ENCODE measurements at places on chromosomes 2 and 18.

GRCh38 chr18:45503990-45504389, 111.3 kb upstream of the SLC14A2 start:
- DNase-seq, result no peak

DNA sequence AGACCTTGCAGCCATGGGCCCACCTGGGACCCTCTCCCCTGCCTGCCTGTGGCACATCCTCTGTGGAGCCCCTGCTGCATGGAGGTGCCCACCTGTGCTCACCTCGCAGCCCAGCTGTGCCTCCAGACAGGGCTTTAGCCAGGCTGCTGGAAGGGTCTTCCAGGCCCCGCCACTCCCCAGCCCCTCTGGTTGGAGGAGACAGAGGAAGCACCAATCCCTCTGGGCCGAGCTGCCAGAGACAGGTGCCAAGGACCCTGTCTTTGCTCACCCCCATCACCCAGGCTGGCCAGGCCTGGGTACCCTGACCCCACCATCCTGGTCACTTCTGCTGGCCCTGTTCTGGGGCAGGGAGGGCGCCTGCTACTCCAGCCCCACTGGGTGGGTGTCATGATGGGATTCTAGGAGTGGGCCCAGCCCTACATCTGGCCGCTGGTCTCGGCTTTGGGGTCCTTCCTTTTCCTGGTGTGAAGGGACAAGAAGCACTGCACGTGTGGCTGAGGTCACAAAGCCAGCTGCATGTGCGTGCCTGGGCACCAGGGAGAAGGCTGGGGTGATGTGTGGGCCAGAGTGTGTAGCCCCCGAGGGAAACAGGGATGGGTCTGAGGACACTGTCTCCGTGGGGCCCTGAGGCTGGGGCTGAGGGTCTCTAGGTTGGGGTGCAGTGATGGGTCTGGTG, 9.3 kb upstream of the NEU4 start:
- DNase-seq, result no peak

GRCh38 chr2:237639836-237640220, 12.4 kb downstream of the LRRFIP1 start:
- no peak for DNase-seq

DNA sequence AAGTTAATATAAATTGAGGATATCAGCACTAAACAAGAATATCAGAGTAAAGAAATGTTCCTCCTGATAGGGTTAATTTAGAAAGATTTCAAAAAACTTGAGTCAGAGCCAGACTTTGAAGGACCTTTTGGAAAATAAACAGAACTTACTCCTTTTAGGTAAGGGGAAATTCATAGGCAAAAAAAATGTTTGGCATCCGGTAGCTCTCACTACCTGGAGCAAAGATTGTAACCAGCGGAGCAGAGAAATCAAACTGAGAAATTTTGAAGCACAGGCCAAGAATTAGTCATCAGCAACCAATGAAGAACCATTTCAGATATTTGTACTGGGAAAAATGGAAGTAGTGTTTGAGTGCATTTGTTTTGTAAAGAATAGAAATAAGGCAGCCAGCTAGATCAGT, 113.0 kb downstream of the ICA1L start:
- DNase-seq, result no peak

DNA sequence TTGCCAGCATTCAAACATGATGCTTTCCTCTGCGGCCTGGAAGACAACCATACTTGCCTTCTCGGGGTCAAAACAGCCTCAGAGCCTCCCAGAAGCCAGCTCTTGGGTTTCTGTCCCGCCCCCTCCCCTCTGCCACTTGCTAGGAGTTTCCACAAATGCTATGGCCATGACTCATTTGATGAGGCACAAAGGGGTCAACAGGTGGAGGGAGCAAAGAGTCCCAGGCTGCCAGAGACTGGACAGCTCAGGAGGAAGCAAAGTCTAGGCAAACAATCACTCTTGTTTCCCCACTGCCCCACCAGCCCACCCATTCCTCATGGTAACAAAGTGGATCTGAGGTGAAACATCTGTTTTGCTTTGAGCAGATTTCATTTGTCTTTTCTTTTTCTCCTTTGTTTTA, 551.1 kb downstream of the TNS1 start:
- no peak for DNase-seq

GRCh38 chr2:203446071-203446481, 89.0 kb downstream of the RAPH1 start:
- no peak for DNase-seq

DNA sequence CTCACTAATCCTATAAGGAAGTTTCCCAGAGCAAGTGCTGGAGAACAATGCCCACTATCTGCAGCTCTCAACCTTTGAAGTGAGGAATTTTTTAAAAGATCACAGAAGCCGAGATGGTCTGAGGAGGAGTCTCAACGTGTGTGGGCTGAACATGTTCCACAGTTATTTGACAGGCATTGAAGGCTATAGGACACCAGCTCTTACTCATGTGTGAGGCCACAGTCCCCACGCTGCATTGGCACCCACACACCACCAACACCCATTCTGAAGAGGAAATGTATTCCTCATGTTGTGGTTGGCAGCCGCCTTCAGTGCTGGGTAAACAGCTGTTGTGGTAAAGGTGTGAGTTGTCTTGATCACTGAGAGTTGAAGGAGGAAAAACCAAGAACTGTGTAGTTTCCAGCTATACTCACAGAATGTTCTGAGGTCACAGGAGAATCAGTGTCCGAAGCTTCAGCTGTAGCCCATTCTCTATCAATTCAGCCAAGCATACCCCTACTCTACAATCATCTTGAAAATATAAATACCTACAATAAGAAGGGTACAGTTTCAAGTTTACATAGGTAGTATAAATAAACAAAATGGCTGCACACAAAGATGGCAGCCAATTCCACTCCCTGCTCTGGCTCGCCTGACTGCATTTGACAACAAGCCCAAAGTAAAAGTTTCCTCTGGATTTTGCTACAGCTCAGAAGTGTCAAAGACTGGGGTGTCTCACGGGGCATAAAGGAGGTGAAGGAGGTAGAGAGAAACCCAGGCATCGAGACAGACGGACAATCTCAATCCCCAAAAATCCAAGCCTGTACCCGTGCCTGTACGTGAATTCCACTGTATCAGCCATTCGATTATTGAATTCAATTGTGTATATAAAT, 12.1 kb downstream of the CD226 start:
- DNase-seq, result peak; percentile 73

GRCh38 chr2:23041443-23041842, 343.5 kb upstream of the KLHL29 start:
- DNase-seq, result no peak

GRCh38 chr18:47644896-47645295, 285.6 kb downstream of the SMAD2 start:
- no peak for DNase-seq

DNA sequence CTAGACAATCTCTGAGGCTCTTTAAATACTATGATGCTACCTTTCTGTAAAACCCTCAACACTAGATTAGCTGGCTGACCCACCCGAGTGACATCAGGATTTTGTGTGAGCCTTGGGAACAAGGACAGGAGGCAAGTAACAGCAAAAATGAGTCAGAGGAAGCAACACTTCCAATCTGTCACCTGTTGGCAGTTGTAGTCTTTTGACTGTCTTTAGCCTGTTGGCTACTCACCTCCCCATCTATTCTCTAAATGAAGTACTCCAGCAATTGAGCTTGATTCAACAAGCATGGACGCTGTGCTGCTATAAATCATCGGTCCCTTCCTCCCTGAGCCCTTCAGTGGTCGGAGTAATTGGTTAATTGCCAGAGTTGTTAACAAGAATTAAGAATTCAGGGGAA, 898.7 kb downstream of the BCL11A start:
- no peak for DNase-seq

GRCh38 chr2:235537186-235537585, 43.3 kb downstream of the AGAP1 start:
- no peak for DNase-seq

DNA sequence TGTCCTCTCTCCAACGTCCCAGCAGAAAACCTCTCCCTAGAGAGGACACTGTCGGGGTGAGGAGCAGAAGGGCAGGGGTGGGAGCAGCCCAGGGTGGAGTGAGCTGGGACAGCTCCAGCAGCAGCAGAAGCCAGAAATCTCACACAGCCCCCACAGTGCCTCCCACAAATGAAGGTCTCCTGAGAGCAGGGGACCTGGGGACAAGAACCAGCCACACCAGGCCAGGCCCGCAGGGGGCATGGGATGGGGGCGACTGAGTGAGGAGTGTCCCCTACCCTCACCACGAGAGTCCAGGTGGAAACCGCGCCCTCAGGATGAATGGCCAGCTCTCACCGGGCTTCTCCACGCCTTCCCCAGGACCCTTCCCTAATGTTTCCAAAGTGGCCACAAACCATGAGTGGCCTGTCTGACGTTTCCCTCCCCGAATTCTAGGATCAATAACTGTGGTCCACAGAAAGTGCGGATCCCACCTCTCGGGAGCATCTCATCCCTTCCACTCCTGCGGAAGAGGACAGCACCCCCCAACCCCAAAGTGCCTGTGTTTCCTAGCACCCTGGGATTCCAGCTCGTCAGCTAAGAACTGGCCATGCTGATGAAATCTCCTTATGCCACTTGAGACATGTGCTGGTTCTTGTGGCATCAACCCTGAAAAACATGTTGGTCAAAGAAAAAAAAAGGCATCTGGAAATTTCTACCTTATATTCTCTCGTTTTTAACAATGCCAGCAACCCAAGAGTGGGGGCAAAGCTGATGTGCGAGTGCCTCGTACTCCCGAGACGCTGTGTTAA, 121.1 kb downstream of the HDAC4 start:
- no peak for DNase-seq

DNA sequence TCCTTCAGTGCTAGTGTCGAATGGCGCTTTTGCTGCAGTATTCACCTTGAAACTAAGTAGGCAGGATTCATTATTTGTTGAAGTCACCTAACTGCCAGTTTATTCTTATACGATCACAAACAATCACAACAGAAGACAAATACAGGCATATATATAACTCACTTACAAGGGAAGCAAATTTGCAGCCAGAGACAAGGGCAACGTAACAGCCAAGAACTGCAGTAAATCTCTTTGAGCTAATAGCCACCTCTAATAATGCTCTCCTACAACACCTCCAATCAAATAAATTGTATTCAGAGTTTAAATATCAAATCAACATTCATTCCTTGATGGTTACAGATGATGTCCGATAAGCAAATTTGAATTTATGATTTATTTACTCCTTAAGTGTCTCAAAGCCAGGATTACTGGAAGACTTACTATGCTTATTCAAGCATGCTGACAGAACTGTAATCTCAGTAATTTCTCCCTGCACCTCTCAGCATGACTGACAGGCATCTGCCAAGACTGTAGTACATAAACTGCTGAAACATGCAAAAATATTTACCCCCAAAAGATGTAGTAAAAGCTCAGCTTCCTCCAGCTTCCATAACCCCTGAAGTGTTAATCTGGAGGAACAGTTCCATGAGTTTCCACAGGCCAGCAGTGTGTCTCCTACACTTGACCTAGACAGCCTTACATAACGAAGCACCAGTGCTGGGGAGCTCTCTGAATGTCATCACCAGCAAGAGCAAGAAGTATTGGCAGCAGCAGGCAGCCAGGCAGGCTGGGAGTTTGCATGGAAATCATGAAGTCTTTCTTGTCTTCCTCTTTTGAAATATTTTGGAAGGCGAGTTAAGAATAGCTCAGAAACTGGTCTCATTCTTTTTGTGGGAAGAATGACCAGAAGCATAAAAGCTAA, 20.9 kb upstream of the SCN1A start:
- DNase-seq, result no peak

DNA sequence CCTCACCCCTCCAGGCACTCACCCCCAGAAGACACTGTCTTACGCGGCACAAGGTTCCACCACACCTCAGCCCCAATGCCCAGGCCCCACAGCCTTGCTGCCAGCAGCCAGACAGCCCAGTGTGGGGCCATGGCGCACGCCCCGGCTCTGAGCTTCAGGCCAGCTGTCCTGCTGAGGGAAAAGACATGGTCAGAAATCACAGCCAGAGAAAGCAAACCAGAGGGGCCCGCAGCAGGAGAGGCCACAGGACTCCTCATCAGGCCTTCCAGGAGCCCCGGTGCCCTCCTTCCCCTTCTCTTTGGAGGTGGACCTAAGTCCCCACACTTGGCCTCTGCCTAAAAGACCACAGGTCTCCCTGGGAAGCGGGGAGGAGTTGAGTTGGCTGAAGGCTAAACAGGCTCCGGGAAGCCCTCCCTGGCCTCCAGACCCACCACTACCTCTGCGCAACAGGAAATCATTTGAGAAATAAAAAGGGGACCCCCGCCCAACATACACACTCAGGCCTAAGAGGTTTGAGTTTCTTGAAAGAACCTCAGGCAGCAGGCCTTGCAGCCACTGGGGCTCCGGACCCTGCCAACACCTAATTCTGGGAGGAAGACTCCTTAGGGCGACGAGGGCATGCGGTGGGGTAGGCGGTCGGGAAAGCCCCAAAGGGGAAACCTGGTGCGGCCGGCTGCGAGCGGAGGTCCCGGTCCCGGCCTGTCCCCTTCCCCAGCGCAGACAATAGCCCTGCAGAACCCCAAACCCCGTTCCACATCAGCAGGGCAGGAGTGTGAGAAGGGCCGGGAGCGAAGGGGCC, 1.9 kb downstream of the SEMA4C start:
- no peak for DNase-seq

DNA sequence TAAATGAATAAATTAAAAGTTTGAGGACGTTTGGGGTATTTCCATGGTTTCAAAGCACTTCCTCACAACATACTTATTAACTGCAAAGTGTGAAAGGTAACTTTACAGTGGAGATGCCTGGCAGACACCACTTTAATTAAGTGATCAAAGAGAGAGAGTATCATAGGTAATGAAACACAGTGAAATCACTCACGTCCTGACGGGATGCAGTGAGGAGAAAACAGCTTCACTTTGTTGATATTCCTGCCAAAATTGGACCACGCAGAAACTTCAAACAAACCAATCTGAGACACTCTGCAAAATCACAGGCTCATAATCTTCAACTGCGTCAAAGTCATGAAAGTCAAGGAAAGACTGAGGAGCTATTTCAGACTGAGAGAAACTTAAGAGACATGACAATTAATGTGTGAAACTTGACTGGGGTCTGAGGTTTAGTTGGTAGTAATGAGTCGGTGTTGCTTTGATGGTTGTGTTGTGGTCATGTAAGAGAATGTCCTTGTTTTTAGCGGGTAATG, 66.0 kb upstream of the ITGB6 start:
- peak; percentile 17 for DNase-seq

- no peak for DNase-seq
These were observed 161.7 kb upstream of the SLC39A10 start for GRCh38 chr2:195495351-195495750.

GRCh38 chr2:209845666-209846065, 74.0 kb downstream of the UNC80 start:
- DNase-seq, result no peak

DNA sequence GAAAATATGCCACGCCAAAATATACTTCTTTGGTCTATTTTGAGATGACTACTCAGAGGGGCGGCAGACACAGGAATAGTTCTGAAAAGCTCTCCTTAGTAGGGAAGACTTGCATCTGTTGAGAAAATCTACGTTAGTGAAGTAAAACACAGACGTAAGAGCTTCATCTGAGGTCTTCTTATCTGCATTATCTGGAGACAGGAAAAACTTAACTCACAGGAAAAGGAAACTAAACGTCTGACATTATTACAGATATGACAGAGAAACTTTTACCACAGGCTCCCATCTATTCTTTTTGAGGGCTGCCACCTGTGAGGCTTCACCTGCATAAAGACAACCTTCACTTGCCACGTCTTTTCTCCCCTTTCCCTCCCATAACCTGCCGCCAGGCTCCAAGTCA, 1295.7 kb downstream of the LRP1B start:
- DNase-seq, result no peak

Measured in GM06990 (cell line).